ENCODE measurements at places on chromosomes 1 and 21. TPM values are rescaled to one million over a fixed set of nuclear protein-coding genes. Genes with fewer than 3 reads are reported as not detected.

DNA sequence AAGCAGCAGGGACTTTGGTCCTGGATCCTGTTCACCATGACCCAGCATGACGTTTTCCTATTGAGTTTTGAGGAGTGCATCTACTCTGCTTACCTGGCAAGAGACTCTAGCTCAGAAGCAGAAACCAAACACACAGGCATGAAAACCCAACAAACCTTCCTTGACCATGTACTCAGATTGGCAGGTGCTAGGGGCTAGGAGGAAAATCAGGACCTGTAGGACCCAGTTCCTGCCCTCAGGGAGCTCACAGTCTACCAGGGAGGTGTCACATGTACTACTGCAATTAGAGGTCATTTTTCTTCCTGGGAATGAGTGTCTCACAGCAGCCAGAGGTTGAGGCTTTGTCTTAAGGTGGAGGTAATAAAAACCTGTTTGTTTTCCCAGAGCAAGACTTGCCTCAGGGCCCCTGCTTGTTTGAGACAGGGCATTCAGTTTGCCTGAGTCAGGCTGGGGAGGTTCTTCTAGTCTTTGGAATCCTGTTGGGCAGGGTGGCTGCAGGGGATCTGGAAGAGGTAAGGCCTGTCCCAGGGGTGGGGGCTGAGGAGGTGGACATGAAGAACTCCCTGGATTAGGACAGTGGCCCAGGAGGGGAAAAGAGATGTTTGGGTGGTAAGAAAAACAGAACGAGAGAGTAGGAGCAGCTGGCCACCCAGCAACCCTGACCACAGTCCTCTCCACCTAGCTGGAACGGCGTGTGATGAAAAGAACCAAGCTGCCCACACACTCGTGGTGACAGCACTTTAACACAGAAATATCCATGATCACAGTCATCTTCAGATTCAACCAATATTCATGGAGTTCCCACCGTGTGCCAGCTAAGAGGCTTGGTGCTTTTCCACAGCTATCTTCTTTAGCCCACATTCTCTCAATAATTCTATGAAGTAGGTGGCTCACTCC, 30.8 kb downstream of the IER5 start:
- DNase-seq, result peak; percentile 44

The SDC3 gene
- total RNA-seq, result 25.5 TPM

- no peak for DNase-seq
Observed at GRCh38 chr1:172699111-172699510, 40.2 kb downstream of the FASLG start.

The RGSL1 gene
- total RNA-seq, result not detected
